NCI-H1092 (cell line): ENCODE measurements at places on chromosomes 1 and 21.

GRCh38 chr21:42406201-42406621, 2.5 kb downstream of the UBASH3A start:
- no peak for DNase-seq

DNA sequence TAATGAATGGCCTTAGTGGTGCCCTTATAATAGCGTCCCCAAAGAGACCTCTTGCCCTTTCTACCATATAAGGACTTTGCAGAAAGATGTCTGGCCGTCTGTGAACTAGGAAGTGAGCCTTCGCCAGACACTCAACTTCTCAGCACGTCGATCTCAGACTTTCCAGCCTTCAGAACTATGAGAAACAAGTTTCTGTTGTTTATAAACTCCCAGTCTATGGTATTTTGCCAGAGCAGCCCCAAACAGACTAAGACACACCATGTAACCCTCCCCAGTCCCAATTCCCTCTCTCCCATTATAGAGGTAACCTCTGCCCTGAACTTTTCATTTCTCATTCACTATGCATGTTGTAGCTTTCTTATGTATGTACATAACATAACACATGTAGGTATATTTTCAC, 55.7 kb downstream of the NID1 start:
- DNase-seq: no peak

DNA sequence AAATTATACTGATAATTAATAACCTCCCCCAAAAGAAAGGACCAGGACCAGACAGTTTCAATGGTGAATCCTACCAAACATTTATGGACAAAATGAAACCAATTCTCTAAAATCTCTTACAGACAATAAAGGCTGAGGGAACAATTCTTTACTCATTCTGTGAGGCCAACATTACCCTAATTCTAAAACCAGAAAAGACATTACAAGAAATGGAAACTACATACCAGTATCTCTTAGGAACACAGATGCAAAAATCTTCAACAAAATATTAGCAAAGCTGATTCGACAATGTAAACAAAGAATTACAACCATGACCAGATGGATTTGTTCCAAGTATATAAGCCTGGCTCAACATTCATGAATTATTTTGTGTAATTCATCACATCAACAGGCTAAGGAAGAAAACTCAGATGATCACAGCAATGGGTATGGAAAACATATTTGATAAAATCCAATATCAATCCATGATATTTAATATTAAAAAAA, 8.6 kb downstream of the TMED5 start:
- no peak for DNase-seq

DNA sequence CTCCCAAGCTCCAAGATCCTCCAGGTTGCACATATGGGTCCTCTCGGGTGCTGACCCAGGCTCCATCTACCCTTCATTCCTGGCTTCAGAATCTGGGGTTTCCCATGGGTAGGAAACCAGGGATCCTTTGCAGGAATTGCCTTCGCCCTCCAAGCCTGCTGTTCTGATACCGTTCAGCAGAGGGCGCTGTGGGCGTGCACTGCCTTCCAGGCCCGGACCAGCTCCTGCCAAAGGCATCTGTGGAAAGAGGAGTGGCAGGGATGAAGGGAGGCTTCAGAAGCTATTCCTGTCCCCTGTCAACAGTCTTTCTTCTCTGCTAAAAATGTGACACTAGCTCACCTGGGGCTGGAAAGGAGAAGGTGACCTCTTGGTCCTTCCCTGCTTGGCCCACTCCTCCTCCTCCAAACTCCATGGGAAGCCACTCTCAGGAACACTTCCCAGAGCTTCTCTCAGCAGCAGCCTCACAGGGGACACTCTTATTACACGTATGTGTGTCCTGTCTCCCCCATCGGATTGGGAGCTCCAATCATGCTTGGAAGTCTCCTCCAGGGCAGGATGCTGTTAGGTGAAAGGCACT, 71.2 kb downstream of the VWA5B1 start:
- peak; percentile 11 for DNase-seq

GRCh38 chr1:245611251-245611650, 456.5 kb downstream of the KIF26B start:
- DNase-seq: no peak

DNA sequence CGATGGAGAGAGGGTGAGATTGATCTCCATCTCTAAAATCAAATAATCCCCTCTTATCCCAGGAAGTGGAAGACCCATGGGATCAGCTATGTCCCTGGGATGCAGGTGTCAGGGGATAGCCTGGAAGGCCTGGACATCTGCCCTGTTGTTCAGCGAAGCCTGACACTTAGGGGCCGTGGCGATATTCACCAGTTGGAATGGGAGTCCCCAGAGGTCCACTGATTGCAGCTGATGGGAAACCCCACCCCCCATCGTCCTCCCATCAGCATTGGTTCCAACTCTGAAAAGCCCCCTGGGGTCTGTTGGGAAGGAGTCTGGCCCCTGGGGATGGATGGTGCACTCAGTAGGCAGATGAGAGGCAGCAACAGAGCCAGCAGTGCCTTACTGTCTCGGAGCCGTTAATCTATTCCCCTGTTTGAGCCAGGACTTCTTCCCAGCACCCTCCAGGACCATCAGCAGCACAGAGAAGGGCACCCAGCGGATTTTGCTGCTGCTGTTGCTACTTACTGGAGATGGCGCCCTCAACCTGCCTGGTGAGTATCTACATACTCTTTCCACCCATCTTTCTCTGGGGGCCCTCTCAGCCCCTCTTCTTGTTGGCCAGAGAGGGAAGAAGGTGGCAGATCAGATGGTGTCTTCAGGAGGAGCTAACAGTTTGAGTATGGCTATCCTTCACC, 13.4 kb downstream of the CATSPER4 start:
- no peak for DNase-seq

DNA sequence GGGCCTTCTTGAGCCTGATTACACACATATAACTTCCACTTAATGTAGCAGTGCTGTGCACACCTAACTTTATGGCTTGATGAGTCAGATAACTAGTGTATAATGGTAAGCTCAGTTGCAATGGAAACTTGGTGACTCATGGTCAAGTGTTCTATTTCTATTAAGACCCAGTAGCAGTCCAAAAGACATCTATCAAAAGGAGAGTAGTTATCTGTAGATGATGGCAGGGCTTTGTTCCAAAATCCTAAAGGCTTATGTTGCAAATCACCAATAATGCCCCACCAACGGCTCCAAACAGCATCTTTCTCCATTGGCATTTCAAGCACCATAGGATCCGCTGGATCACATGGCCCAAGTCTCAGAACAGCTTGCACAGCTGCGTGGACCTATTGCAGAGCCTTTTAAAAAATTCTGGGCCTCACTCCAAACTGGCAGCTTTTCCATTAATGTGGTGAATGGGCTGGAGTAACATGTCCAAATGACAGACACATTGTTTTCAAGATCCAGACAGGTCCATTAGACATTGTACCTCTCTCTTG, 566.8 kb upstream of the USP24 start:
- peak; percentile 36 for DNase-seq

GRCh38 chr1:87106144-87106543, 191.7 kb downstream of the HS2ST1 start:
- DNase-seq: no peak

DNA sequence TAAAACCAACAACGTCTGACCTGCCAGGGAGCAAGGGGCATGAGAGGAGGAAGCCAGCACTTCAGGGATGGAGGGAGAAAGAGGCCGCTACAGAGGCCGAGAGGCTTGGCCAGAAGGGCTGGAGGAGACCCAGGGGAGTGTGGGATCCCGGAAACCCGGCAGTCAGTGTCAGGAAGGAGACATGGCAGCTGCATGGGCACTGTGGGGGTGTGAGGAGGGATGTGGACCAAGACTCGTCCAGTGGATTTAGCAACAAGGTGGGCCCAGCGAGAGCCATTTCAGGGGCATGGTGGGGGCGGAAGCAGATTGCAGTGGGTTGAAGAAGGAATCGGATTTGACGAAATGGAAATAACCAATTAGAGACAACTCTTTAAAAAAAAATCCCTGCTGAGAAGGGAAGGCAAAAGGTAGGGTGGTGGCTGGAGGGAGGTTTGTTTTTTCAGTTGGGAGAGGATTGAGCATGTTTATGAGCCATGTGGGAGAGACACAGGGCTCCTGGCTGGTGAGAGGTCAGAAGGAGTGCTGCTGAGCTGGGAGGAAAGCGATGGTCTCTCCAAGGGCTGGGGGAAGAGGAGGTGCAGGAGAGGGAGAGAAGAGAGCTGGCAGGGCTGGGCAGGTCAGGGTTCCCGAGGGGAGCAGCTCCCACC, 4.4 kb downstream of the B4GALT2 start:
- no peak for DNase-seq

GRCh38 chr1:43203859-43204258, 31.7 kb downstream of the CFAP57 start:
- no peak for DNase-seq

GRCh38 chr1:54835970-54836369, 34.8 kb upstream of the TTC22 start:
- no peak for DNase-seq

DNA sequence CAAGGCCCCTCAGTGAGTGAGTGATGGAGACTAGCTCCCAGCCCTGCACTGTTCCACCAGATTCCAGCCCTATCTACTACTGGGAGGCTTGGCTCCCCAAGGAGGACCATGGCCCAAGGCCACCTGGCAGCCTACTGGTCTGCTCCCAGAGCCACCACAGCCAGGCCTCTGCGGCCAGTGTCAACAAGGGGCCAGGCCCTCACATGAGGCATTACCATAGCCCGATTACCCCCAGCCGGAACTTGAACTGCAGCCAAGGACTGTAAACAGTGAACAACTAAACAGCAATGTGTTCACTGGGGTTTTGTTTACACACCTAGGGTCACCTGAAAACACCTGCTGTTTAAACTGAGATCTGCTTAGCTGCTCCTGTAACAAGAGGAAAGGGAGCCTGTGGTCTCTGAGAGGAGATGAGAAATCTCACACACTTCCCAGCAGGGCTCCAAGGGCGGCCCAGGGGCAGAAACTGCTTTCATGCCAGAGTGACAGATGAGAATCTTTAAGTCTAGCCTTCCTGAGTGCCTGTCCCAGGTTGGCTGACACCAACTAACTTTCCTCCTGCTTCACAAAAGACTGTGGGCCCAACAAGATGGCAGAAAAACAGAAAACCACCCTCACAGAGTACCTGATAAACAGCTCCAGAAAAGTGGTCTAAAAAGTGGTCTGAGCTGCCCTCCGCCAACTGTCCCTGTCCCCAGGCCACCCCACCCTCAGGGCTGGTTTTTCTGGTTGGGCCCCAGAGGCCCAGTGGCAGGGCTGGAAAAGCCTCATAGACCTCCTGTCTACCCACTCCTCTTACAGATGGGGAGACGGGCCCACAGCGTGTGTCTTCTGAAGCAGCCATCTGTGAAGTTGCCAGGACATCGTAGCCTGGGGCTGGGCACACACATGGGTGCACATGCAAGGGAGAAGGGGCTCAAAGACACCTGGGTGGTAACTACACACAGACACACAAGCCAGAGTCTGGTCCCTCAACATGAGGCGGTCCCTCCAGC, 28.8 kb downstream of the MEF2D start:
- DNase-seq: peak; percentile 82

GRCh38 chr1:169958987-169959386, 65.3 kb upstream of the SCYL3 start:
- DNase-seq: no peak

- DNase-seq: no peak
Observed at GRCh38 chr1:1827089-1827848, 49.0 kb upstream of the NADK start.

- DNase-seq: no peak
Observed at GRCh38 chr1:162656266-162656665, 24.0 kb downstream of the DDR2 start.

DNA sequence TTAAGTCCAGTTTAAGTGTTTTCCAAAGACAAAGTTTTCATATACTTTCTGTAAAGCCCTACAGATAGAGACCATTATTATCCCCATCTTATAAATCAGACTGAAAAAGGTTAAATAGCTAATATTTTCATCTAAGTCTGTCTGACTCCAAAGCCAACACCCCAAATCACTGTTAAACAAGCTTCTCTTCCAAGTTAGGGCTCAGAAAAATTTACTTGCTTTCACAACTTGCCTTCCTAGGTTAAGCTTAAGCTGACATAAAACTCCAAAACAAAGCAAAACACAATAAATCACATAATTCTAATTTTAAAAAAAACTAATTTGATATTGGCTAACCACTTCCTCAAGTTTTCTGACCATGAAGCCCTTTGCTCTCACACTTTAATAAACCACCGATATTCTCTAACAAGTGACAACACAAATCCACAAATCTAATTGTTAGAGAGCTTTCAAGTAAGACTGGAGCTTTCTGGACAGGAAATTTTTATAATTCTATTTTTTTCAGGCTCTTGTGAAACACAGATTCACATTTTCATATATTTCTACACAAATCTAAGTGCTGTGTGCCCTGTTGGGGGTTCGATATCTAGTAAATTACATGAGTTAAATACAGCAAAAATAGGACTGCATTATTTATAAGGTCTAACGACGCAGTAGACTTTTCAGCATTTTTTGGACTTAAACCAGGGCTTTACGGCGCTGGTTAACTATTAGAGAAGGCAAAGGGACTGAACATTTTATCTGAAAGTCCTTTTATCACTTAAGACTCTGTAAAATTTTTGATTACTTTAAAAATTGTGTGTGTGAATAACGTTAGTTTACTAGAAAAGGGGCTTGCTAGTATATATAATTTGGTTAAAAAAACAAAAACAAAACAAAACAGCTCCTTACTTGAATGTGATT, 2.1 kb downstream of the GNG12 start:
- no peak for DNase-seq

DNA sequence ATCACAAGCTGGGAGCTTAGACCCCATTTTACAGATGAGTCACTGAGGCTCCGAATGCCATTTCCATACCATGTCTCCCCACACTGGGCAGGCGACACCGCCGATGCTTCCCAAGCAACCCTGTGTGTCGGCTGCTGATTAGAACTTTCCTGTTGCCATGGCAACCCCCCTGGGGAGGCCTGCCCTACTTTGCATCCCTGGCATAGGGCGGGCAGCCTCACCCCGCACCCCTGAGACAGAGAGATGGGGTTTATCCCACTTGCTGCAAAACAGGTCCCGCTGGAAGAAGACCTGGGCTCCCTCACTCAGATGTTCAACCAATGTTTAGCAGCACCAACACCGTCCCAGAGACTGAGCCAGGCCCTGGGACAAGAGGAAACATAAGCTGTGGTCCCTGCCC, 81.5 kb downstream of the CAMK2N1 start:
- DNase-seq: no peak

DNA sequence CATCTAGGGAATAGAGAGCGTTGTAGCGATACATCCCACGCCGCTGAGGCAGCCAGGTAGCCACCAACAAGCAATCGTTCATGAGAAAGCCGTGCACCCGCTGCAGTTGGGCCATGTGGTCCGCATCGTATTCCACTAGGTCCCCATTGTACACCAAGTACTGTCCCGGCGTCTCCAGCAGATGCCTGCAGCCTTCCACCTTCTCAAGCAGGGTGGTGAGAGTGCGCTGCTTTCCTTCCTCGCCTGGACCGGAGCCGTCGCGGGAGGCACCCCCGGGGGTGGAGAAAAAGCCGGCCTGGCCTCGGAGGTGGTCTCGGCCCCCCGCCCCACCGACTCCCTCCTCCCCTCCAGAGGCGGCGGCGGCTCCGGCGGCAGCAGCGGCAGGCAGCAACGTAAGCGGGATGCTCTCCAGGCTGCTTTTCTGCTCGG, 595 bp downstream of the EXOC8 start:
- no peak for DNase-seq

- no peak for DNase-seq
Observed at GRCh38 chr1:53637511-53638359, 101.2 kb downstream of the GLIS1 start.
